Smooth muscle cell of the coronary artery (primary cell): ENCODE measurements at places on chromosomes 12 and 14. TPM values are rescaled to one million over a fixed set of nuclear protein-coding genes. Genes with fewer than 3 reads are reported as not detected.

CCDC63 gene
- not detected in 2 replicates for total RNA-seq

NACA gene
- total RNA-seq: 1,430 and 1,456 TPM in 2 replicates

SIRT4 gene
- total RNA-seq: 1.5 and 2.9 TPM in 2 replicates

KLRG1 gene
- 0.15 and 0.35 TPM in 2 replicates for total RNA-seq

CLEC4D gene
- total RNA-seq: not detected in 2 replicates

ITGA5 gene
- total RNA-seq: 96.1 and 168 TPM in 2 replicates

NUAK1 gene
- 11.0 and 75.3 TPM in 2 replicates for total RNA-seq

SDR9C7 gene
- total RNA-seq: not detected in 2 replicates

NTF3 gene
- total RNA-seq: 2.6 and 10.8 TPM in 2 replicates

KERA gene
- total RNA-seq: not detected in 2 replicates

CLEC9A gene
- total RNA-seq: not detected in 2 replicates

RTL1 gene
- total RNA-seq: not detected in 2 replicates

TRIM9 gene
- total RNA-seq: 0.08 and 0.59 TPM in 2 replicates
